ENCODE measurements at places on chromosomes 16 and 17.

DNA sequence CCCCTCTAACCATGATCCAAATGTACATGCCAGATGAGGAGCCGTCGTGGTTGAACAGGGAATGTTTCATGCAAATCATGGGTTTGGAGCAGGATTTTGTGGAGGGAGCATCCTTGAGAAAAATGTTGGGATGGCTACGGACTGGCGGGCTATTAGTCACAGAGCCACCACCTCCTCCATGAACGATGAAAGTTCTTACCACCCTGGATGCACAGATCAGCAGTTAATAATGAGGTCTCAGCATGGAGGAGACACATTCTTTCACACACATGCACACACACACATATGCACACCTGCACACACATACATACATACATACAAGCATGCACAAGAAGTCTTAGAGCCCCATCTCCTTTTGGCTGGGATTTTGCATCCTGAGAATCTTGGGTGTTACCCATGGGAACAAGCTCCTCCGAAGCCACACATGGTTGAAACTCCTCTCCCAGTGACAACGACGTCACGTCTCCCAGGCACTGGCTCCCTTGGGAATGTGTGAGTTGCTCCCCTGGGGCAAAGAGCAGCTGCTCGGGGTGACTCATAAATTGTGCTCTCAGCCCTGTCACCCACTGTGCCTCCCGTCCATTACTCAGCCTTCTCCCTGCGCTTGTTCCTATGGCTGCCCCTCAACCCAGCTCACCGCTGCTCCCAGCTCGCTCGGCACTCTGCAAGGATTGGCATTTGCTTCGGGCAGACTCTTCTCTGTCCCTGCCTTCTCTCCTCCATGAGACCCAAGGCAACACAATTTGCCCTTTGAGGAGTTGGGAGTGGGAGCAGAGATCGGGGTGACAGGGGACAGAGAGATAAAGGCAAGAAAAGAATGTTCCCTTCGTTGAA is 344.6 kb downstream of the SOX9 start:
- peak; percentile 79 for DNase-seq

DNA sequence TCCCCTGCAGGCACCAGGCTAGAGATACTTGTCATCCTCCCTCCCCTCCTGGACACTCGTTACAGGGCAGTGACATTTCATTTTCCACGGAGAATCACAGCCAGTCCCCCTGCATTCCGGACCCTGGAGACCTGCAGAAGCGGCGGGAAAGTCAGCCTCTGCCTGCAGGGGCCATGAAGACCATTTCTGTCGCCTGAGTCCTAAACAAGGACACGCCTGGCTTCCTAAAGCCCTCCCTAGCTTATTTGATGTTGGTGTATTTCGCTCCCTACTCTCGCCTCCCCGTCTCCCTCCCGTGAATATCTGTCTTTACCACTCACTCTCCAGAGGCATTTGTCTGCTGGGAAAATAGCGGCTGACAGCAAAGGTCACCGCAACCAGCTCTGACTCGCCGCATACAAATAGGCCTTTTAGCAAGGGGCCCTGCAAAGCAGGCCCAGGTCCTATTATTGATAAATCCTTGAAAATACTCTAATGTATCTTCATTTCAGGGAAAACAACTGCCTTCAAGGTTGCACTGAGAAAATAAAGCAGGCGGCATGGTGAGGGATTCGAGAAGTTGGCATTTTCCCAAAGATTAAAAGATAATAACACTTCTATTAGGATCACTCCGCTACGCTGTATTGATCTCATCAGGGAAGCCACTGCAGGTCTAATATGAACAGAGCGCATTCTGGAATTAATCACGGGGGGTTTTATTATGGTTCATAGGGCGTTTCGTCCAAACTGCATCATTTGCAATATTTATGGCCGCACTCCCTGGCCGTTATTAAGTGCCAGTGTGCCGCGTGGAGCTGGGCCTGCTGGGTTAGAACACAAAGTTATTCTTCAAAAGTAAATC is 447.1 kb upstream of the CDH5 start:
- no peak for DNase-seq

DNA sequence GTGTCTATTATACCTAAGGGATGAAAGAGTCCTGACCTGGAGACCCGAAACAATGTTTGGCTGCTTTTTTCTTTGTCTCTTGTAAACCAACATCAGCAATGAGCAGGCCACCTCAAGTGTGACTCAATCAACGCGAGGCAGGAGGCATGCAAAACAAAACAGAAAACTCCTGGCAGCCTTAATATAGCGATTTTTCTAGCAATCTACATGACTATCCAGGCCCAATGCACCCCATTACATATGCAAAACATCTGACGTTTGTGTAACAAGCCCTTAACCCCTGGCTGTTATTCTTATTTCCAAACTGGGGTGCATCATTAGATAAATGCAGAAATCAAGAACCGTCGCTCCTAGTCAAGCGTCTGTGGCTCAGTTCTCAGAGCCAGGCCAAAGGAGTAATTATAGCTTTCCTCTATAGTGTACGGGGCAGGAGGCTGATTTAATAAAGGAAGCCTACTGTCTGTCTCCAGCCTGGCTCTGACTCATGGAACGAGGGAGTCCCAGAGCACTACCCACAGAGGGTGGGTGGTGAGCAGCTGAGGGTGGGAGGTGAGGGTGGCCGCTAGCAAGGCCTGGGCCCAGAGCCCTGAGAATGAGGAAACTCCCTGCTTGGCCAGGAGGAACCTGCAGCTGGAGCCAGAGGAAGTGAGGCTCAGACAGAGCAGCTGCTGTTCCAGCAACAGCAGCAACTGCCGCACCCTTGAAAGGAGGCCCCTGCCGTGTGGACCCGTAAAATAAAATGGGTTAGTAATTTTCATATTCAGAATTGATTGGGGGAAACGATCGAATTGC is 43.9 kb downstream of the CHD9 start:
- DNase-seq, result peak; percentile 75

DNA sequence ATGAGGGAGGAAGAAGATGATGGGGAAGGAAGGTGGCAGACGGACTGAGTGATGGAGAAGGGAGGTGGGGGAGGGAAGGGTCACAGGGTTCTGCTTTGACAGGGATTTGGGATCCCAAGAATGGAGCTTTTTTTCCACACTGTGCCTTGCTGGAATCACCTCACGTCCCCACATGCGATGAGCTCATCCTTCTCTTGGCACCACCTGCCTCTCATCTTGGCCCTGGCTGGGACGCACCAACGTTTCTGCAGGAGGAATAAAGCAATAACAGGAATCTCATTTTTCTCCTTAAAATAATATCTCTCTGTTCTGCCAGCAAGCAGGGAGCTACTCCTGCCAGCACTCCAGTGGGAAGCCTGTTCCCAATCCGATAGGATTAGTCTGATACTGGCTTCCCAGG is 47.8 kb downstream of the MEOX1 start:
- DNase-seq, result no peak

- DNase-seq, result no peak
These were observed 116.5 kb upstream of the AXIN2 start for GRCh38 chr17:65677932-65678331.

DNA sequence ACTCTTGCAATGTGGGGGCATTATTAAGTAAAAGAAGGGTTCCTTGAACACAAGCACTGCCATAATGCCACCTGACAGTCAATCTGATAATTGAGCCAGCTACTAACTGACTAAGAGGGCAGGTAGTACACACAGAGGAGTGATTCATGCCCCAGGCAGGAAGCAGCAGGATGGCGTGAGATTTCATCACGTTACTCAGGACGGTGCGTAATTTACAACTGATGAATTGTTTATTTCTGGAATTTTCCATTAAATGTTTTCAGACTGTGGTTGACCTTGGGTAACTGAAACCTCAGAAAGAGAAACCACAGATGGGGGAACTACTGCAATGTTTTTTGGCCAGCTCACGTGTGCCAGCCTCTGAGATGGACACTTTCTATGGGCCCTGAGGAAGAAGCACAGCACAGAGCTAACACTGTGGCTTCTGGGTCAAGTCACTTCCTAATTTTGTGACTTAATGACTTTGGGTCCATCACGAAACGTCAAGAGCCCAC is 46.7 kb downstream of the C17orf67 start:
- no peak for DNase-seq

- peak; percentile 53 for DNase-seq
These were observed 727 bp upstream of the TENT4B start for GRCh38 chr16:50152351-50152806.

GRCh38 chr17:28547096-28547622 is 5.3 kb downstream of the UNC119 start:
- no peak for DNase-seq

All from colonic mucosa (tissue), 4 donors.